Caco-2 (cell line): ENCODE measurements at places on chromosomes 7 and 10.

GRCh38 chr10:61655335-61655851 lies 7.3 kb upstream of the CABCOCO1 start:
- DNase-seq = no peak

- no peak for DNase-seq
Measured at GRCh38 chr10:120977897-120978296, 126.7 kb downstream of the WDR11 start.

DNA sequence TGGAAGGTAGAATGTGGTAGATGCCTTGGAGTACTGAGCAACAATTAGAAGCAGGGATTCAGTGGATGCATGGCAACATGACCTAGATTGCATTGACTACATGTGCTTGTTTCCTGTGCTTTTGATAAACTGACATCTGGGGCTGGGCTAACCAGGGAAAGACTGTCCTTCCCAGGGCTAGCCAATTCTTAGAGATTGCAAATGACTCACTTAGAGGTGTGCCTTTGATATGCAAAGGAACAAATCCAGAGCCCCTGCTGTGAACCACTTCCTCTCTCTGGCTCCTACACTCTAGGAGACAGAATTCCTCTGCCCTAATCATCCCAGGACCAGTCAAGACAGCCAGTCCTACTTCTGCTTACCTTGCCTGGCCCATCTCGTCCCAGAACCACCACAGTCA lies 651.5 kb downstream of the LRMDA start:
- no peak for DNase-seq

DNA sequence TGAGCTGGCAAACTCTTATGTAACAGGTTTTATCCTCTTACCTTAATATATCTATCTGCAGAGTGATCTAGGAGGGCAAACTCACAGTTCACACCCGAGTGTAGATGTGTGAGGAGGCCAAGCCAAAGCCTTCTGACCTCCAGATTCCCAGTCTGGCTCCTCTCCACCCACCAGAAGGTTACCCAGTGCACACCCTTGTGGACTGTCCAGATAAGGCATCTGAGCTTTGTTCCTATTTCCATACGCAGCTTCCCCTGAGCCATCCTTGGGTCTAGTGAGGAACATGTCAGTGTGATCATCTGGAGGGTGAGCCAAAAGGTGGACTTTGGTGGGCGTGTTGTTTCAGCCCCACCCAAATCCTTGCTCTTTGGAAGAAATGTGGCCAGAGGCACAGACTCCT lies 203.0 kb upstream of the MEOX2 start:
- DNase-seq = peak; percentile 71

- no peak for DNase-seq
Measured at GRCh38 chr7:129517931-129518330, 15.6 kb downstream of the SMKR1 start.
